ENCODE measurements at places on chromosomes 1 and 21.

GRCh38 chr1:163980394-163980793, 578.6 kb upstream of the PBX1 start:
- DNase-seq: no peak

GRCh38 chr1:212634252-212634651, 25.7 kb downstream of the ATF3 start:
- DNase-seq: no peak

GRCh38 chr1:26225033-26225831, 8.8 kb upstream of the CEP85 start:
- DNase-seq: no peak

GRCh38 chr1:92502247-92502646, 15.5 kb upstream of the GFI1 start:
- DNase-seq: no peak

GRCh38 chr21:43976661-43977060, 35.4 kb upstream of the TRAPPC10 start:
- no peak for DNase-seq

DNA sequence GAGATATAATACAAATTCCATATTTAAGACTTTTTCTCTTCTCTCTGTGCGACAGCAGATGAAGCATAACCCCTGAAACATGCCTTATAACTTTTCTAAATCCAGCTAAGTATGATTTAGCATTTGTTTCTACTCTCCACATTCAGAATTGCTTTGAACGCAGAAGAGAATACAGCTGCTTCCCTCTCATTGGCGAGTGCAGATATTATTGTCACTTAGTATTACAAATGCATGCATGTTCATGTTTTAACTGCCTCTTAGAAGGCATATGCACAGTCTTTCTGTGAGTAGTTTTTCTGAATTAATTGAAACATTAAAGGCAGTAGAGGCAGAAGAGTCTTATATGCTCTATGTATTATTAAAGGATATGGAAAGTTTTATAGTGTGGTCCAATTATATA, 217.1 kb downstream of the ZP4 start:
- DNase-seq: no peak

DNA sequence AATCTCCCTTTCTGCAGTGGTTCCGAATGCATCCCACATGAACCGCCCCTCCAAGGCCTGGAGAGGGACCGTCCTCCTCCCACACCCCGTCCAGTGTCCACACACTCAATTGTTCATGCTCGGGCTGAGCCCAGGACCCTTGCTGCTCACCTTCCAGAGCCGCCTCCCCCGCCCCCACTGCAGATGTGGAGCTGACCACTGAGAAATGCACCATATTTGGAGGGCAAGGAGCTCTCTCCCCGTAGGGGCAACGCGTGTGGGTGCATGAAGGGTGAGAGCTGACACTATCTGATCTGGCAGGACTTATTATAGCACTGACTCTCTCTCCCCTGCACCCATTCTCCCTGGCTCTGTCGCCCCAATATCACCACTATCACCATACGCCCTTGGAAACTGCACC, 4.0 kb upstream of the S100A3 start:
- DNase-seq: no peak

DNA sequence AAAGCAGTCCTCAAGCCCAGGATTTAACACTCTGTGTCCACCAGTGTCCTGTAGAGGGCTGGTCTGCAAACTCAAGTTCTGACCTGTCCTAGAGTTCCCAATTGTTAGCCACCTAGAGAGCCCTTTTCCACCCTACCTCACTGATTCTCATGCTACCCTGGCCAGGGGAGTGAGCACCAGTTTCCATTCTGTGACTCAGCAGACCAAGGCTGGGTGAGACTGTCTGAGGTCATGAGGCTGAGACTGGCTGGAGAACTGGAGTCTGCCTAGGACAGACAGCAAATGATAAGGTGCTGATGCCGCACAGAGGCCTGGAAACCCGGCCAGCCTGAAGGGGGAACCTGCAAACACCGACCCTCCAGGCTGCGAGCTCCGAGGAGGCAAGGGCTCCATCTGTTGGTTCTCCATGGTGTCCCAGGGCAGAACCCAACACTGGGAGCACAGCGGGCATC, 13.7 kb downstream of the GLIS1 start:
- DNase-seq: no peak

- no peak for DNase-seq
Measured at GRCh38 chr1:77664939-77665516, 17.4 kb downstream of the ZZZ3 start.

DNA sequence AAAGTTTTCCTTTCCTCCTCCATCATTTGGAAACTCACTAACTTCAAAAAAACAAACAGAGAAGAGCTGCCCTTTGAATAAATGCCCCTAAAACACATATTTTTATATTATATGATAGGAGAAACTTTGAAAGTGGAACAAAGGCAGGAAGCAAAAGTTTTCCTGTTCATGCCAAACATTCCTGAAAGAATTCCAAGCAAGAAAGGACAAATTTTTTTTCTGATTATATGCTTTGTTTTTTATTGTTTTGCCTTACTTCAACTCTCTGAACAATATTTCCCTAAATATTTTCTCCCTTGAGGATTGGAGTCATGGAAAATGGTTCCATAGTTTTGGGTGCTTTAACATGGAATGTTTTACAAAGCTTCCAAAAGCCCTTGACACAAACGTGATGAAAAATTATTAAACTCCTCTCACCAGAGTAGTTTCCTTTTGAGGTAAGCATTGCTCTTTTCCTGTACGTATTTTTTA, 638.5 kb upstream of the CAMK1G start:
- no peak for DNase-seq

DNA sequence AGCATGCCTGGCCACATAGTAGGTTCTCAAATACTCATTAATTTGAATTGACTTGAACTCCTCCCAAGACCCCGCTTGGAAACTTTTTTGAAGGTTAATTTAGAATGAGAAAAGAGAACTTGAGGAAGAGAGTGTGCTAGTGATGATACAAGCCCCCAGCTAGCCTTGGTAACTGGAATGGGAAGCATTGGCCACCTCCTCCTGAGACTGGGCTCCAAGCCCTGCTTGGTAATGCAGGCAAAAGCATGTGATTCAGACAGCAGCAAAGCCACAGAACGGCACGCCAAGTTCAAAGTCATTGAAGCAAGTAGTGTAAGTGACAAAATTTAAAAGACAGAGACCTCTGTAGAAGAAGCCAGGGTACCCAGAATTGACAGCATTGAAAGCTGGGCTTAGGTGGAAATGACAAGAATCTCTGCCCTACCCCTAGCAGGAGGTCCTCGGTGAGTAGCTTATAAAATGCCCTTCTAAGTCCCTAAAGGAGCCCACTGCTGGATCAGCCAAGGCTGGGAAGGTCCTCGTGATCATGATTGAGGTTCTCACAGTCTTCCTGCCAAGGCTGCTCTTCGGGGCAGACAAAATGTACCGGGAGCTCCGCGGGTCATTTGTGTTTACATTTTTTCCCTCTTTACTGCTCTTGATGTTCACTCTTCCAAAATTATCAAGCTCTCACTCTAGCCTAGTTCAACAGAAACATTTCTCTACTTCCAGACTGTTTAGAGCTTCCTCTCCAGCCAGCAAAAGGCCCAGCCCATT, 99.4 kb downstream of the TSEN15 start:
- DNase-seq: no peak

DNA sequence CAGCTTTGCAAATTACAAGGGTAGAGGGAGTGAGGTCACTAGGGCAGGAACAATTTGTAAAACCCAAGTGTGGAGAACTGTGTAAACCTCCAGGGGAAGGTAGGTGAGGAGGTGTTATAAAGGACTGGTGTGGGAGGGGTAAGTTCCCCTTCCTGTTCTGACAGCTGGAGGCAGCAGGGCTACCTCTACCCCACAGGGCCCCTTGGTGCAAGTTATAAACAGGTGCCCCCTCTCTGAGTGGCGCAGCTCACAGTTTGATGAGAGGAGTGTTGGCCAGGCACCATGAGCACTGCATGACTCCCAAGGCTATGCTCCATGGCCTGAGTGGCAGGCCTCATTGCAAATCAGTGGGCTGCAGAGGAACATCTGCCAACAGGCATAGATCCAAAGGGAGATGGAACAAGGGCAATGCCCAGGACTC, 41.0 kb downstream of the MFSD2A start:
- no peak for DNase-seq

DNA sequence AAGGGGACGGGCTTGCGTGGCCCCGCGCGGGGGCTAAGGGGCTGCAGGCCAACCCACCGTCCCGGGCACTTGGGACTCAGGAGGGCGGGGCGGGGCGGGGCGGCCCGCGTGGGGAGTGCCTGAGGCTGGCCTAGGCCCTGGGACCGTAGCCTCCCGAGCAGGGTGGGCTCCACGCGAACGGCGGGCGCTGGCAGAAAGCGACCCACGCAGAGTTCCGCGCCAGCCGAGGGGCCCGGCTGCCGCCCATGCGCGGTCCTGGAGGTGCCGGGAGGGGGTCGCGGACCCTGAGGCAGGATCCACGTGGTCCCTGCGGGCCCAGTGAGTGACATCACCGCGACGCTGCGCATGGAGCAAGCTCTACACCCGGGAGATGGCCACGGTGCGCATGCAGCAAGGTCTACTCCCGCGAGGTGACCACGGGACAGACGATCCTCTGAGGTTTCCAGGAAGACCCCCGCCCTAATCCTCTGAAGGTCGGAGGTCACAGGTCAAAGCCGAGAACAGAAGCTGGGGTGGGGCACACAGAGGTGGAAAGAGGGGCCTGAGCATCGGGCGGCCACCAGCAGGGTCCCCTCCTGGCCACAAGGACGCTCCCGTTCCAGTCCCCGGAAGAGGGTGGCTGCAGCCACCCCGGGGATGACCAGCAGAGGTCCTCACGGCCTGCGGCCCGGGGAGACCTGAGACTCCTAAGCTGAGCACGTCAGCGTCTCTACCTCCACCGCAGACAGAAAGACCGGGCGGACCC, 13.5 kb upstream of the SLC19A1 start:
- no peak for DNase-seq

- DNase-seq: no peak
Measured at GRCh38 chr1:87478231-87478630, 149.6 kb downstream of the LMO4 start.

DNA sequence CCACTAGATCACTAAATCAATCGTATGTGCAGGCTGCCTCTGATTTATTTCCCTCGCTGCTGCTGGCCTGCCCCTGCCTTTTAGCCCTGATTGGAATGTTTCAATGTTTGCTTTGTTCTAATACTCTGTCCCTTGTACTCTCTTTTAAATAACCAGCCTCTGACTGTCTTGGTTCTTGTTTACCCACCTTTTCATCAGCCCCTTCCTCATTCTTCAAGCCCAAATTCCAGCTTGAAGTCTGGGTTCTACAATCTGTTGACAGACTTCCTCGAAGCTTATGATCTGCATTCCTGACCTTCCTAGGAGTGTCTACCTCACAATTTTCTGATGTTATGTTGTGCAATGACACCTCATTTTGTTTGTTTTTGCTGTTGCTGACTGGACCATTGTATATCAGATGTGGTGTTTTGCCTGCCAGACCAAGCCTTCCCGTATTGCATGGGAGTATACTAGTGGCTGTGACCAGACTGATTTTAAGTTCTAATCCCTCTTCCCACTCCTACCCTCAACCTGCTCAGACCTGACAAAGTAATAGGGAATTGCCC, 46.6 kb upstream of the APOBEC4 start:
- DNase-seq: no peak

DNA sequence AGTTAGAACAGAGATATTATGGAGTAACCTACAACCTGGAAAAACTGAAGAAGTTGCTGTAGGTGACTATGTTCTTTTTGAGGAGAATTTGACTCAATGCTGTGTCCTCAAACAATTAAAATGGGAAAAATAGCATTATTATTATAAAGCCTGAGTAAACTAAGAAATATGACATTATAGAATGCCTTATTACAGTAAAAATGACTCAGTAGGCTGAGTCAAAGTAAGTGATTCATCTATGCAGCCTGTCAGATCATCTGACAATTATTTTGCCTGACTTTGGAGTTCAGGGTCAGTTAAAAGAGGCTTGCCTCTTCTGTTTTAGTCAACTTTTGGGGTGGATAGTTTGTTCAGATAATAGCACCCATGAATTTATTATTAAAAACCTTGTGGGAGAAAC, 150.8 kb upstream of the PTGFR start:
- peak; percentile 40 for DNase-seq

DNA sequence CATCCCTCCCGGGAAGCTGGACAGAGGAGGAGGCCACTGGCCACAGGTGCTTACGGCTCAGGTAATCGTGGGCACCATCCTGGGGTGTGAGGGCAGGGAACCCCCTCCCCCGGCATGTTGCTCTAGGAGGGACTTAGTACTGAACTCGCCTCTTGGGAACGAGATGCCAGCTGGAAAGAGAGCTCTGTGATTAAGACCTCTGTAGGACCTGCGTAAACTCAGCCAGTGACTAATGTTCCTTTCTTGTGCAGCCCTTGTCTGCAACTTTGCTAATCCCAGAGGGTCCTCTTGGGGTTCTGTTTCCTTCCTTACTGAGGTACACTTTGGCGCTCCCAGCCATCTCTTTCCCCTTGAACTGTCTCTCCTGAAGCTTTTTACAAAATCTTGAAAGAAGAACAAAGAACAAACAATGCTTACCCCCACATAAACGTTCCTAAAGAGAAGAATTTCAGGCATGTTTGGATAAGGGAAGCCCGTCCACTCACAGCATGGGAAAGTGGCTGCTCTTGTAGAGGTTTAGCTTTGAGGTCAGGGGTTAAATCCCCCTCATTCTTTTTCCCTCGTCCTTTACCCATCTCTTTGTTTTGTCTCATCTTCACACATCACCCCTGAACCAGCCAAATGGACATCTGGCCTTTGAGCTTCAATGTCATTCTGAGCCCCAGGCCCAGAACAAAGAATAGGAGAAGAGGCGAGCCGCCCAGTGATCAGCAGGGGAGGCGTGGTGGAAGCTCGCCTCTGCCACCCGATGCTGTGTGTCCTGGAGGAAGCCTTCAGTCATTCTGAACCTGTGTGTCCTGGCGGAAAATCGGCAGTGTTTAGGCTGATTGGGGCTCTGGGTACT, 37.4 kb downstream of the CITED4 start:
- DNase-seq: no peak

- DNase-seq: no peak
Measured at GRCh38 chr1:223545343-223545742, 120.2 kb downstream of the CAPN8 start.

- no peak for DNase-seq
Measured at GRCh38 chr1:103949779-103950178, 200.1 kb downstream of the AMY1C start.

DNA sequence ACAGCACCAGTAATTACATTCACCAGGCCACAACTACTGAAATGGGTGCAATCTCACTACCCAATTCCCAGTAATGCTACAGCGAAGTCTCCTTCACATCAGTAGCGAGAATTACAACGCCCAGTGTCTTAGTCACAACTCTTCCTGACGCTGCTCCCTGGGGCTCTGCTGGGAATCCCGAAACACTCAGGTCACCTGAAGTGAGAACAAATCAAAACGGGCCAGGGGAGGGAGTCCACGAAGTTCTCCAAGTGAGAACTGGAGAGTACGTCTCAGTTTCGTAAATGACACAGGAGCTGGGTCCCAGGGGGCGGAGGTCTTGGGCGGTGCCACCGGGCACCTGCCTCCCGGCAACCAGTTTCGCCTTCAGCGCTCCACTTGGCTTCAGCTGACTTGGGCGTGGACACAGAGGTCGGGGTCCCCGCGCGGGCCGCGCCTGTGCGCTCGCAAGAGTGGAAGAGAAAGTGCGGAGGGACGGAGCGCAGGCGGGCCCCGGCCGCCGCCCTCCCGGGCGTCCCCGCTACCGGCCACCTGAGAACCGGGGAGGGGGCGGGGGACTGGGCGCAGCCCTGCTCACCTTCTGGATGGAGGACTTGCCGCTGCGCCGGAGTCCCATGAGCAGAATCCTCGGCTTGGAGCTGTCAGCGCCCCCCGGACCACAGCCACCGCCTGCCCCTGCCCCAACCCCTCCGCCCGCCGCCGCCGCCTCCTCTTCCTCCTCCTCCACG, 575 bp downstream of the RRAGC start:
- peak; percentile 36 for DNase-seq
